ENCODE measurements at places on chromosomes 1 and 21.

GRCh38 chr1:45952072-45952471, 148.7 kb downstream of the MAST2 start:
- DNase-seq: no peak

DNA sequence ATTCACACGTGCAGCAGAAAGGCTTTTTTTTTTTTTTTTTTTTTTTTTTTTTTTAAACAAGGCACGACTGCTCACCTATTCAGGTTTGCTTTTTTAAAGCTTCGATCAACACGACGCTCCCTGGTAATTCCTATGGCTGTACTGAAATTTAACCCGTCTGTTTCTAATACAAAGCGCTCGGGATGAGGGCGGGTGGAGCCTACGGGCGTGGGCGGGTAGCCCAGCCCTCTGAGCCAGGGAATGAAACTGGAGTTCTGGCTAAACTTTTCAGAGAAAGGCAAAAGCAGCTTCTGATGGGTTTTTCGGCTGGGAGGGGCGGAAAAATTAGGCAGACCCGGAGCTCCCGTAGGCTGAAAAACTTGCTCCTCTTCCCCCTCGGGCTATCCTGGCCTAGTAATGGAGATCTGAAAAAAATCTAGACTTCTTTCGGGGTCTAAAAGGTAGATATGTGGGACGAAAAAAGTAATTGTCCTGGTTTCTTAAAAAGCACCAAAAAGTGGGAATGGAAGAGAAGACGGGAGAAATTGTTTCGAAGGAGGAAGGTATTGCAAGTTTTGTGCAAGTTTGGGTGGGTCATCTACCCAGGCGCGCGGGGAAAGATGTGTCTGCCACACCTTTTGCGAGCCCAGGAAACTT, 7.4 kb downstream of the NR5A2 start:
- no peak for DNase-seq

GRCh38 chr1:244242446-244242845, 191.4 kb downstream of the ZBTB18 start:
- DNase-seq: no peak

DNA sequence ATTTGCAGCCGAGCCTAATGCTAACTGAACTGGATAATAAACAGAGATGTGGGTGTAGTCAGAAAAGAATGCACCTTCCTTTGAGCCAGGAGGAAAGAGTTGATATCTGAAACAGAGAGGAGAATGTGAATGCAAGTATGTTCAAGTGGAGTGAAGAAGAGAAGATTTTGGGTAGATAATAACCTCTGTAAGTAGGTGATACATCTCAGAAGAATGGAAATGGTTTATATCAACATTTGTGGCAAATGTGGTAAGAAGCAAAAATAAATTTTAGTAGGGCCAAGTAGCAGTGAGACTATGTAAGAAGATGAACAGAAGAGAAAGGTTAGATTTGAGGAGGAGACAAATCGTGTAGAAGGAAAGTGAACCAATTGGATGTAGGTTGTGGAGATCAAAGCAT, 1.7 kb upstream of the DNTTIP2 start:
- no peak for DNase-seq

DNA sequence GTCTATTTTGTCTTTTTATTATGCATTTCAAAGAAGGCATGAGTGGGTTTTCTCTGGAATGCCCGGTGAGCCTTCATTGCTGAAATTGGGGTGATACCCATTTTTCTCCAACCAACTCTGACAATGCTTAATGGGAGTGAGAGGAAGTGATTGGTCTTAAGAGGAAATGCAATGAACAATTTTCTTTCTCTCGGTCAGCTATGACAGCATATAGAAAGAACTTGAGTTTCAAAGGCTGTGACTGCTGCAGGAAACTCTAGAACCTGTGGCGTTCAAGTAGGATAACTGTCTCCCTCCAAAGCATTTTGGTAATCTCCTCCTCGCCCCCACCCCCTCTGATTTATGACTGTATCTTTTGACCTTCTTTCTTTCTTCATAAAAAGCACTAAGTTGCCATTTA, 155.9 kb downstream of the LYPLAL1 start:
- no peak for DNase-seq

DNA sequence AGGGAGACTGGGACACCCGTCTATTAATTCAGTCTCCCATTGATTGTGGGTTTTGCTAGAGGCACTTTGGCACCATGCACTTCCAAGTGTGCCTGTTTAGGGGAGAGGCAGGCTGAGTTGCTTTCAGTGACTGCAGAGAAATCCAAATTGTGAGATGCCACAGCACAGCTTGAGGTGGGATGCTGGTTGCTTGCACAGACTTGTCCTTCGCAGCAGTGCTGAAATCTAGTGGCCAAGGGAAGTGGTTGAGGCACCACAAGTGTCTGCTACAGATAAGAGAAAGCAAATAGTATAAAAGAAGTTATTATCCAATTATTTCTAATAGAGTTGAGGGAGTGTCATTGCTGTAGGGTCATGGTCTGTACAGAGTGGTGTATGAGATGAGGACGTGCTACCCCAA, 40.0 kb upstream of the APP start:
- no peak for DNase-seq

- no peak for DNase-seq
These were observed 66.1 kb upstream of the ADAM30 start for GRCh38 chr1:119962296-119962968.

DNA sequence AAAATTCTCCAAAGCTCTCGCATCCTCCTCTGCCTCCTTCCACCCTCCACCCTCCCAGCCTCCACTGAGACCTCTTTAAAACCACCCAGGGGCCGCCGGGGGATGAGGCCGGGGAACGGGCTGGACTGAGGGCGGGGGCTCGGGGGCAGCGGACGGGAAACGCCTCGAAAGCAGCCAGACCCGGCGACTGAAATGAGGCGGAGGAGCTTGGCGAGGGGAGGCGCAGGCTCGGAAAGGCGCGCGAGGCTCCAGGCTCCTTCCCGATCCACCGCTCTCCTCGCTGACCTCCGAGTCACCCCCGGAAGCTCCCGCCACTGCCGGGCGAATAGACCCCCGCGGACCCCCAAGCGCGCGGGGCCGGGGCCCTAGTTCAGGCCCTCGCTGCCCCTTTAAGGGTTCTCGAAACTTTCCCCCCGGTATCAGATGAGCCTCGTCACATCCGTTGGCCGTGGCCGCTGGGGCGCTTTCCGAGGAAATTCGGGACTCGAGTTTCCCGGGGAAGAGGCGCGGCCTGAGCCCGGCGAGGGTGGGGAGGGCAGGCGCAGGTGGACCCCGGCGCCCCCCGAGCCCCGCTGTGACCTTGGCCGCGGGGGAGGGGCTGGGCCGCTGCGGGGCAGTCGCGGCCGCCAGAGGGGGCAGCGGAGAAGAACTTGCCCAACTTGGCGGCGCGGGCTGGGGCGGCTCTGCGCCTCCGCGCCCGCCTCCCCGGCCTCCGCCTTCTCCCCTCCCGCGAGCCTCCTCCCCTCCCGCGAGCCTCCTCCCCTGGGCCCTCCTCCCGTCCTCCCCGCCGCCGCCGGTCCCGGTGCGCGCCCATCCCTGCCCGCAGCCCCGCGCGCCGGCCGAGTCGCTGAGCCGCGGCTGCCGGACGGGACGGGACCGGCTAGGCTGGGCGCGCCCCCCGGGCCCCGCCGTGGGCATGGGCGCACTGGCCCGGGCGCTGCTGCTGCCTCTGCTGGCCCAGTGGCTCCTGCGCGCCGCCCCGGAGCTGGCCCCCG, at the start of gene BACE2:
TSS of gene BACE2 (plus strand) at position 813 of the 995 bp plus-strand sequence. CDS start at position 917, 104 bp downstream.
- no peak for DNase-seq

DNA sequence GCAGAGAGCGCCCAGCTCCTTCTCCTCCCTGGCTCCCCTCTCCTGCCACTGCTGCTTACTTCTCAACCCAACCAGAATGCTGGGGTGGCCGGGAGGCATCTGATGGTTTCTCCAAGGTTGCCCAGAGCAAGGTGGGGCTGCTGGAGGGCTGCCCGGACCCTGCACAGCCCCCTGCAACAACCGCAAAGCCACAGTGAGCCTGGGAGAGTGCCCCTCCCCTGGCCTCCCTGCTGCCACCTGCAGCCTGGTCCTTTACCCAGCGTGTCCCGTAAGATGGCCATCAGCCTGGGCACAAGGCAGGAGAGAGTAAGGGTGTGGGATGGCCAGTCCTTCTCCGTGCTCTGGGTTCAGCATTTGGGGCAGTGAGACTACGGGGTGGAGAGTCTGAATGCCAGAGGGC, 17.0 kb downstream of the MX2 start:
- no peak for DNase-seq

DNA sequence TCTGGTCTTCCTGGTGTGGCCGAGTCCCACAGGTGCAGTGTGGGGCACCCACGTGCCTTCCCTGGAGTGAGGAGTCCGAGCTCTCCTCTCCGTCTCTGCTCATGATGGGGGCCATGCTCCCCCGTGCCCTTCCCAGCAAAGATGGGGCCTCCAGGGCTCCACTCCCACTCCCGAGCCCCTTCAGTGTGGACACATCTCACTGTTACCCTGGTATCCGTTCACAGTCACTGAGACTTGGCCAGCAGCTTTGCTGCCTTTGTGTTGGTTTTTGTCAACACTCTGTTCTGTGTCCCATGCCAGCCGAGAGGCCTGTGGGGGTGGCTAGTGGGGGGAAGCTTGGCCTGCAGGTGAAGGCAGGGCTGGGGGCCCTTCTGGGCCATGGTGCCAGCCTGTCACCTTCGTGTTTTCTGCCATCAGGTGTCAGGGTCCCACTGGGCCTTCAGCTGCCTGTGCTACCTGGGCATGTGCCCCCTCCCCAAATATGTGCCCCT, 46.9 kb upstream of the POFUT2 start:
- DNase-seq: peak; percentile 4

GRCh38 chr1:167701510-167701909, 20.3 kb upstream of the MPZL1 start:
- no peak for DNase-seq

- DNase-seq: no peak
These were observed 75.2 kb downstream of the MPZL1 start for GRCh38 chr1:167797015-167797414.

DNA sequence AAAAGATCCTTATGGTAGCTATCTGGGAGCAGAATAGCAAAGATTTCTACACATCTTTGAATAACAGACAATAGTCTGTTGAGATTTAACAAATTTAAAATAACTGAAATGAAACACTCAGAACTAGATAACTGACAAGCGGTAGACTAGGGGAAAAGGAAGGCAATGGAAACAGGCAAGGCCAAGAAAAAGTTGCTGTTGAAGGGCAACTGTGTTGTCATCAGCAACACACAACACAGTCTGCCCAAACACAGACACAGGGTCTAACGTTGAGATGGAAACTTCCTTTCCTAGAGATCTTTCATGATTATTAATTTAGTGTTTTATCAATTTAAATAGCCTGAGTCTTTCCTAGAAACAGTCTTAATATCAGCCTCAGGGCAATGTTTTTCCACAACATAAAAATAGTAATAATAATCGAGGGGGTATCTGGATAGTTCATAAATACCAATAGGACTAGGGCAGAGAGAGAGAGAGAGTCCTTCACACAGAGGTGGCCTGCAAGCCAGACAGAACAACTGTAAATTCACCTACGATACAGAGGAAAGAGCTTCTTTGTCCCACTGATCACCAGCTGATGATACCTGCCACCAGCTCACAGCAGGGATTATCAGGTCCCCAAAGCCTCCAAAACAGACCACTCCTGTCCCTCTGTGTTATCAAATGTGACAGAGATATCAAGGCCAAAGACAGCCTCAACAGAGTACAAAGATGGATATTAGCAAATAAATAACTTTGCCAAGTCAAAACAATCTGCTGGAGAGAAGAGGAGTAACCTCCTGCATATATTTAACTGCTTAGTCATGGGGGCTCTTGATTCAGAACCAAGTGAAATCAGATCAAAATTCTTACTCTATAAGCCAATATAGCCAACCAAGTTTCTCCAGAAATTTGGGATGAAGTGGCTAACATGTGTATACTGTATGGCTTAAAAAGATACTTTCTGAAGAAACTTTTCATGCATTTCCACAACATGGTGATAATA, 245.3 kb downstream of the SLC45A1 start:
- no peak for DNase-seq

DNA sequence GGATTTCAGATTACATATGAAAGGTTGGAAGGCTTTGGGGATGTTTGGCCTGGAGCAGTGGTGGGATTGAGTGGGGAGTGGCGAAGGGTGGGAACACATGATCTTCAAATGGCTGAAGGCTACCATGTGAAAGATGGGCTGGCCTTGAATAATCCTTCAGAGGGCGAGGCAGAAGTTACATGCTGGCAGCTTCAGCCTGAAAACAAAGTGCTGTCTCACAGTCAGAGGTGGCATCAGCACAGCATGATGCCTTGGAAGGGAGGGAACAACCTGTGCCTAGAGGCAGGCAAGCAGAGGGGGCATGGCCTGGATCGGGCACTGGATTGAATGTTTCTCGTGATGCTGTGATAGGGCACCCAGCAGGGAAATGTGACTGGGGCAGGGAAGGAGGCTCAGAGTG, 130.8 kb downstream of the BEND5 start:
- no peak for DNase-seq

- DNase-seq: no peak
These were observed 156.7 kb downstream of the NR5A2 start for GRCh38 chr1:200184196-200184595.

All from BE2C (cell line).